ENCODE measurements at places on chromosomes 7 and 10.

DNA sequence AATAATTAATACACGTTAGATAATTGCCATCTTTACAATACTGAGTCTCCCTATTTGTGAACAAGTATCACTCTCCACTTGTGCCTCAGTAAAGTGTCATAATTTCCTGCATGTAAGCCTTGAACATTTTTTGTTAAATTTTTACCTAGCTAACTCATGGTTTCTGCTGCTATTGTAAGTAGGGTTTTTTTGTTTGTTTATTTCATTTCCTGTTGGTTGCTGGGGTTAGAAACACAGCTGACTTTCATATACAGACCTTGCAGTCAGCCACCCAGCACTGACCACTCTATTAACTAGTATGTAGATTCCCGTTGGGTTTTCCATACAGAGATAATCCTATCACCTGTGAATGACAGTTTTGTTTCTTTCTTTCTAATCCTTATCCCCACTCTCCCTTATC is 133.3 kb downstream of the MPP7 start:
- no peaks in the 10 kb centered on the region for H3K36me3 ChIP-seq
- no peak for DNase-seq
- H3K4me1 ChIP-seq: no peaks in the 10 kb centered on the region

- H3K4me3 ChIP-seq: no peak overlapping the region
- H3K27me3 ChIP-seq: no peaks in the 10 kb centered on the region
- no peak overlapping the region for H3K27ac ChIP-seq
- H3K36me3 ChIP-seq: no peaks in the 10 kb centered on the region
Measured at GRCh38 chr7:157097569-157097968, 41.2 kb upstream of the UBE3C start.

- no peak overlapping the region for H3K27ac ChIP-seq
- peaks cover 76% of the 10 kb centered on the region for H3K27me3 ChIP-seq
- no peak overlapping the region for H3K4me3 ChIP-seq
Measured at GRCh38 chr10:133104068-133104962, 16.6 kb downstream of the ADGRA1 start.

- no peak overlapping the region for H3K27ac ChIP-seq
- DNase-seq: no peak
- no peaks in the 10 kb centered on the region for H3K4me1 ChIP-seq
- H3K36me3 ChIP-seq: no peaks in the 10 kb centered on the region
Measured at GRCh38 chr7:133575726-133576440, 323.0 kb downstream of the EXOC4 start.

DNA sequence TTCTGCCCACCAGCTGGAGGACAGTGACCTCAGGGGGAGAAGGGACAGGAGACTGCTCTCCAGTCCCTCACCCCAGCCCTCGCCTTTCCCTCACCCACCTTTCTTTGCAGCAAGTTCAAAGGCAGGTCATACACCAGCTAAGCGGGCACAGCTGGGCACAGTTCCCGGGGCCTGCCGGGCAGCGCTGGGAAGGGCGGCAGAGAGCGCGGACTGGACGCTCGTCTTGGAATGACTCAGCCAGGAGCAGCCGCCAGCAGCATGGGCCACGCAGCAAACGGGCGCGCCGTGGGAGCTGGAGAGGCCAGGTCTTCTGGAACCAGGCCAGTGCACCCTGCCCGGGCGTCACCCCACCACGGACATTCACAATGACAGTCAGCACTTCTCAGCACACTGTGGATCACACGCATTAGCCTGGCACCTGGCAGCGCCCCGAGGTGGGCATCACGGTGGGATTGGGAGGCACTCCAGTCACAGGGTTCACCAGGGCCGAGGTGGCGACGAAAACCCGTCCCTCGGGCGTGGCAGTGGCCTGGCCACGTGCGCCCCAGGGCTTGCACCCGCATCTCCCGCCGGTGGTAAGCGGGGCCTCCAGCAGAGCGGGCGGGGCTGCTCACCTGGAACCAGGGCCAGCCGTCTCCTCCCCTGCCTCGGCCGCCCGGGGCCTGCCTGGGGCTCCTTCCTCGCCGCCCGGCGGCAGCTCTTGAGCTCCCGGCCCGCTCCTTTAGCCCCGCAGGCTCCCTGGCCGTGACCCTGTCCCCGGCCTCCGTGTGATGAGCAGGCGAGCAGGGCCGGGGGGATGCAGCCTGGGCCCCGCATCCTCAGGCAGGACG is 29.0 kb upstream of the WDFY4 start:
- H3K27ac ChIP-seq: peak overlapping the region; percentile 0
- peaks cover 22% of the 10 kb centered on the region for H3K4me1 ChIP-seq
- no peak for DNase-seq
- H3K36me3 ChIP-seq: no peaks in the 10 kb centered on the region
- H3K4me3 ChIP-seq: peak overlapping the region; percentile 39

GRCh38 chr7:95322854-95323253 is 1.5 kb downstream of the PON1 start:
- DNase-seq: no peak
- no peaks in the 10 kb centered on the region for H3K4me1 ChIP-seq
- peaks cover 10% of the 10 kb centered on the region for H3K27me3 ChIP-seq
- H3K36me3 ChIP-seq: no peaks in the 10 kb centered on the region
- no peak overlapping the region for H3K27ac ChIP-seq

DNA sequence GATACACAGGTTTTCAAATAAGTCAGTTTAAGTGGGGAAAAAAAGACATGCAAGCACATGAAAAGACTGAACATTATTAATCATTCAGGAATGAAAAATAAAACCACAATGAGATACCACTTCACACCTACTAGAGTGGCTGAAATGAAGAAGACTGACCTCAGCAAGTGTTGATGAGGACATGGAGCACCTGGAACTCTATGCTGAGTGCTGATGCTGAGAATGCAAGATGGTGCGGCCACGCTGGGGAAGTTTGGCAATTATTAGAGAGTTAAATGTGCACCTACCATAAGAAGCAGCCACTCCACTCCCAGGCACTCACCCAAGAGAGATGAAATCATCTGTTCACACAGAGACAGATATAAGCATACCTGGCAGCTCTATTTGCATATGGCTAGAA is 32.9 kb upstream of the ELFN1 start:
- no peaks in the 10 kb centered on the region for H3K4me1 ChIP-seq
- H3K27me3 ChIP-seq: no peaks in the 10 kb centered on the region
- H3K27ac ChIP-seq: no peak overlapping the region
- no peak for DNase-seq
- no peaks in the 10 kb centered on the region for H3K36me3 ChIP-seq

GRCh38 chr10:86172301-86172700 is 194.3 kb downstream of the GRID1 start:
- H3K27me3 ChIP-seq: no peaks in the 10 kb centered on the region
- no peak for DNase-seq
- no peak overlapping the region for H3K4me3 ChIP-seq
- no peaks in the 10 kb centered on the region for H3K36me3 ChIP-seq
- no peak overlapping the region for H3K27ac ChIP-seq
- no peaks in the 10 kb centered on the region for H3K4me1 ChIP-seq

DNA sequence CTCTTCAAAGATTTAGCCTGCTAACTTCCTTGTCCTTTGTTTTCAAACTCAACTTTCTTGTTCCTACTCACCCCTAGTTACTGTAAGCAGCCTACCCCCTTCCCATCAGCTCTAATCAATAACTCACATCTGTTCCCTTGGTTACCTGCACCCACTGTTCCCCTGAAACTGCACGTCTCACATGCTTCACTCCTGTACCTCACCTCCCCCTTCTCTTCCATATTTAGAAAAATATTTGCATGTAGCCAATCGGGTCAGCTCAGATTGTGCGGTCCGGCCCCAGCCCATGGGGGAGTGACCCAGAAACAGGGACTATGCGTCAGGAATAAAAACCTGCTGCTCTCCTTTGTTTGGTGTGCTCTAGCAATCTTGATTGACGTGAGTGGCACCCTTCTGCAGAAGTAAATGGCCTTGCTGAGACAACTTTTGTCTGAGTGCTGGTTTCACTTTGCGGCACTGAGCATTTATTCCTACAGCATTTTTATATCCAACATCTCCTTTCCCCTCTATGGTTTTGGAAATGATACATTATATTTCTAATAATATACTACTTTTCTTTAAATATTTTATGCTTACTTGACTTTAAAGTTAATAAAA is 21.1 kb upstream of the FAM221A start:
- H3K4me3 ChIP-seq: no peak overlapping the region
- no peaks in the 10 kb centered on the region for H3K36me3 ChIP-seq
- no peaks in the 10 kb centered on the region for H3K4me1 ChIP-seq
- no peak overlapping the region for H3K27ac ChIP-seq
- no peak for DNase-seq

GRCh38 chr10:131174211-131174565 is 137.3 kb downstream of the TCERG1L start:
- no peak overlapping the region for H3K27ac ChIP-seq
- H3K4me3 ChIP-seq: no peak overlapping the region
- H3K27me3 ChIP-seq: peaks cover 38% of the 10 kb centered on the region
- H3K36me3 ChIP-seq: no peaks in the 10 kb centered on the region

- H3K36me3 ChIP-seq: no peaks in the 10 kb centered on the region
- DNase-seq: no peak
- H3K27ac ChIP-seq: no peak overlapping the region
- no peaks in the 10 kb centered on the region for H3K4me1 ChIP-seq
Measured at GRCh38 chr10:130998642-130999041, 312.9 kb downstream of the TCERG1L start.

- H3K27ac ChIP-seq: no peak overlapping the region
- no peak overlapping the region for H3K4me3 ChIP-seq
- H3K27me3 ChIP-seq: no peaks in the 10 kb centered on the region
- H3K36me3 ChIP-seq: no peaks in the 10 kb centered on the region
- H3K4me1 ChIP-seq: no peaks in the 10 kb centered on the region
Measured at GRCh38 chr10:26869528-26869927, 8.8 kb upstream of the ABI1 start.

DNA sequence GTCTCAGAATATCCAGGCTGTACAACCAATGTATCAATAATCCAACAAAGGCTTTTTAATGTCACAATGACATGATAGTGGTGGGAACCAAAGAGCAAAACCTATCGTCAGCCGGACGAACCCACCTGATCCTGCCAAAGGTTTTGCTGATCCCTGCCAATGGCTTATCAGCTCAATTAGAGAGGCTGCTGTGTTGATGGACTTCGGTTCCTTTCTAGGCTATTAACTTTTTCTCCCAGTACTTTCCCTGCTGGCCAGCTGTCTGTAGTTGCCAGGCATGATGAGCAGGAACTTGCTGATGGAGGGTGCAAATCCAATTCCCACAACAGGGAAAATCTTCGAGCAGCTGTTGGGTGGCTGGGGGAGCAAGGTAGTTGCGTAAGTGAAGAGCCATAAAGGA is 2.4 kb downstream of the LMOD2 start:
- H3K27ac ChIP-seq: no peak overlapping the region
- no peak for DNase-seq
- H3K36me3 ChIP-seq: no peaks in the 10 kb centered on the region
- peaks cover 2% of the 10 kb centered on the region for H3K27me3 ChIP-seq
- no peaks in the 10 kb centered on the region for H3K4me1 ChIP-seq

GRCh38 chr7:84196084-84196503 is 1.5 kb upstream of the SEMA3A start:
- peaks cover 11% of the 10 kb centered on the region for H3K4me1 ChIP-seq
- H3K4me3 ChIP-seq: no peak overlapping the region
- H3K27me3 ChIP-seq: no peaks in the 10 kb centered on the region
- DNase-seq: no peak

DNA sequence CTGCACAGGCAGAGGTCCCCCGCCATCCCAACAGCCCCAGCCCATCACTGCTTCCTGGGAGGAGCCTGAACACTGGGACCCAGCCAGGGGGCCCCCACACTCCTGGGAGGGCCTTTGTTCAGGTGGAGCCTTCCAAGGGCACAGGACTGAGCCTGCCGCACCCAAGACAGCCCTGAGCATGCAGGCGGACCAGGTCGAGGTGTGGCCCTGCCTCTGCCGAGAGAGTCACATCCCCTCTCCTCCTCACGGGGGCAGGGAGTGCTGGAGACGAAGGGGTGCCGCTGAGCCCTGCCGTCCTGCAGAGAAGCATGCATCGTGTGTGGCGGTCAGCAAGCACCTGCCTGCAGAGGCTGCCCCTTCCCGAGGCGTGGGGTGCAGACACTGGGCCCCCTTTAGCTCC is 7.3 kb upstream of the MAFK start:
- H3K36me3 ChIP-seq: no peaks in the 10 kb centered on the region
- no peaks in the 10 kb centered on the region for H3K4me1 ChIP-seq
- no peak for DNase-seq
- no peaks in the 10 kb centered on the region for H3K27me3 ChIP-seq
- no peak overlapping the region for H3K27ac ChIP-seq
- no peak overlapping the region for H3K4me3 ChIP-seq

DNA sequence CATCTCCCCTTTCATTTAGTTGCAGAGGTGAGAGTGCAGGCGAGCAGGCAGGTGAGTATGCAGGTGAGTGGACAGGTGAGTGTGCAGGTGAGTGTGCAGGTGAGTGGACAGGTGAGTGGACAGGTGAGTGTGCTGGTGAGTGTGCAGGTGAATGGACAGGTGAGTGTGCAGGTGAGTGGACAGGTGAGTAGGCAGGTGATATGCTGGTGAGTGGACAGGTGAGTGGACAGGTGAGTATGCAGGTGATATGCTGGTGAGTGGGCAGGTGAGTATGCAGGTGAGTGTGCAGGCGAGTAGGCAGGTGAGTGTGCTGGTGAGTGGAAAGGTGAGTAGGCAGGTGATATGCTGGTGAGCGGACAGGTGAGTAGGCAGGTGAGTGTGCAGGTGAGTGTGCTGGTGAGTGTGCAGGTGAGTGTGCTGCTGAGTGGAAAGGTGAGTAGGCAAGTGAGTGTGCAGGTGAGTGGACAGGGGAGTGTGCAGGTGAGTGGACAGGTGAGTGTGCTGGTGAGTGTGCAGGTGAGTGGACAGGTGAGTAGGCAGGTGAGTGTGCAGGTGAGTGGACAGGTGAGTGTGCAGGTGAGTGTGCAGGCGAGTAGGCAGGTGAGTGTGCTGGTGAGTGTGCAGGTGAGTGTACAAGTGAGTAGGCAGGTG is 165.6 kb downstream of the ADARB2 start:
- H3K4me3 ChIP-seq: no peak overlapping the region
- H3K4me1 ChIP-seq: no peaks in the 10 kb centered on the region
- H3K27ac ChIP-seq: no peak overlapping the region
- H3K36me3 ChIP-seq: no peaks in the 10 kb centered on the region

DNA sequence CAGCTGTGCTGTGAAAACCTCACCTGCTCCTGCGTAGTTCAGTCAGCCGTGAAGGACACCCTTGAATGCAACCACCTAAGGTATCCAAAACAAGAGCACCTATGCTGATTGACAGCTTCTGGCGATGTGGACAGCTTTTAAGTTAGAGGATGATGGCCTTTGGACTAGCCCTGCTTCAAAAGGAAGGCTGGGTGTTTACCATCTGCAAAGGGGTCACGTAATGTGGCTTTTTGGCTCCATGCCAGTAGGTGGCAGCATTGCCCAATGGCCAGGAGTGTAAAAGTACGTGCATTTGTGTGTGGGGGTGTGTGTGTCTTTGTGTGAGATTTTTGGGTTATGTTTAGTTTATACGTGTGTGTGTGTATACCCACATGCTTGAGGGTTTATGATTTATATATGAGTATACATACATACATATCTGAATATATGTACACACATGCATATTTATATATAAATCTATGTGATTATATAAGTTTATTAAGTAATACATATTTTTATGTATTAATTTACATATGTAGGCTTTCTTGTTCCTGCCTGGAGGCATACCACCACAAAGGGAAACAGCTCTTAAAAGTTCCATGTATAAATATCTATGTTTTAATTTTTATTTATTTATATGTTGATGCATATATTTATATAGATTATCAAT is 236.3 kb upstream of the ANKRD30A start:
- H3K27ac ChIP-seq: no peak overlapping the region
- H3K36me3 ChIP-seq: no peaks in the 10 kb centered on the region
- no peaks in the 10 kb centered on the region for H3K4me1 ChIP-seq
